ENCODE measurements at places on chromosomes 7 and 10. TPM values are rescaled to one million over a fixed set of nuclear protein-coding genes. Genes with fewer than 3 reads are reported as not detected.

DNA sequence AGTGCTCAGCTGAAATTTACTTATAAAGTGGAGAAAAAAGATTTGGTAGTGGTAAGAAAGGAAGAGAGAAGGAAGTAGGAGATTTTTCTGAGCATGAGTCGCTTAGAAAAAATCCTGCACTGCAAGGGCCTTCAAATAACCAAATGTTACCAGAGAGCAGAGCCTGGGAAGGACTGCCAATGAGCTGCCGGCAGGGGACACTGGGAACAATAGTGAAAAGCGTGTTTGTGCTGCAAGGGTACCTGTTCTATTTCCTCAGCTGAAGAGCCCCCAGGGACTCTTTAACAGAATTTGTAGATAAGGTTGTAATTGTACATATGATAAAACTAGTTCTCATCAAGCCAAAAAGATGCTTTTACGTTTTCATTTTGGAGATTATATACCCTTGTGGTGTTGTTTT is 696.3 kb upstream of the C7orf33 start:
- no peak for DNase-seq
- H3K4me3 ChIP-seq: no peak overlapping the region
- no peaks in the 10 kb centered on the region for H3K4me1 ChIP-seq
- no peaks in the 10 kb centered on the region for H3K27me3 ChIP-seq
- no peaks in the 10 kb centered on the region for H3K36me3 ChIP-seq
- H3K27ac ChIP-seq: no peak overlapping the region

DNA sequence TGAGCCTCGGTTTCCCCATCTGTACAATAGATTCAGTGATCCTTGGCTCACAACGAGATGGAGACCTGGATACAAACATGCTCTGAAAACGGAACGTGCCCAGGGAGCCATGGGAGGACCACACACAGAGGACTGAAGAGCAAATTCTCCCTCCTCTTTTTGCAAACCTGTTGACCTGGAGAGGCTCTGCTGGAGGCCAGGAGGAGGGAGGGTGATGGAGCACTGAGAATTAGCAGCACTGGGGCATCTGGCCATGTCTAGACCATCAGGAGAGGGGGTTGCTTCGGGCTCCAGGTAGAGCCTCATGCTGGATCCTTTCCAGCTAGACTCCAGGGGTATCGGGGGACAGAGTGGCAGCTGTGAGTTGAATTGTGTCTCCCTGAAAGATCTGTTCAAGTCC is 97.4 kb upstream of the GPR26 start:
- no peaks in the 10 kb centered on the region for H3K4me1 ChIP-seq
- H3K27me3 ChIP-seq: peaks cover 20% of the 10 kb centered on the region
- H3K4me3 ChIP-seq: no peak overlapping the region
- H3K27ac ChIP-seq: no peak overlapping the region

GRCh38 chr10:52394246-52394645 is 80.2 kb downstream of the DKK1 start:
- no peaks in the 10 kb centered on the region for H3K27me3 ChIP-seq
- no peak overlapping the region for H3K4me3 ChIP-seq

DNA sequence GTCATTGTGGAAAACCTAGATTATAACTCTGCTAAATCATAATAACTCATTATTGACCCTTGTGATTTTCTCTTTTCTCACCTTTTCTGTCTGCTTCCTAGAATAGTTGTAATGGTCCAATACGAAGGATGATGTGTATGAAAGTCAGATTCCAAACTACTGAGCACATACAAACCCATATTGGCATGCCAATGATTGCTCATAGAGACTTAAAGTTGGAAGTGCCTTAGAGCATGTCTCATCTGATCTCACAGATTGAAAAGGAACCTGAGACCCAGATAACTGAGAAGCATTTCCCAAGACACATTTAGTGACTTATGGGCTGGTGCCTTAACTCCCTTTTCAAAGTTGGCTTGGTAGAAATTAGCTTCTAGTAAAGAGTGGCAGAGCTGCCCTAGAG is 594.3 kb downstream of the REEP3 start:
- no peaks in the 10 kb centered on the region for H3K4me1 ChIP-seq
- no peak overlapping the region for H3K27ac ChIP-seq
- no peak for DNase-seq
- no peaks in the 10 kb centered on the region for H3K27me3 ChIP-seq

- no peaks in the 10 kb centered on the region for H3K27me3 ChIP-seq
- H3K4me1 ChIP-seq: no peaks in the 10 kb centered on the region
- no peak overlapping the region for H3K4me3 ChIP-seq
Measured at GRCh38 chr7:95229301-95229700, 95.0 kb downstream of the PON1 start.

DNA sequence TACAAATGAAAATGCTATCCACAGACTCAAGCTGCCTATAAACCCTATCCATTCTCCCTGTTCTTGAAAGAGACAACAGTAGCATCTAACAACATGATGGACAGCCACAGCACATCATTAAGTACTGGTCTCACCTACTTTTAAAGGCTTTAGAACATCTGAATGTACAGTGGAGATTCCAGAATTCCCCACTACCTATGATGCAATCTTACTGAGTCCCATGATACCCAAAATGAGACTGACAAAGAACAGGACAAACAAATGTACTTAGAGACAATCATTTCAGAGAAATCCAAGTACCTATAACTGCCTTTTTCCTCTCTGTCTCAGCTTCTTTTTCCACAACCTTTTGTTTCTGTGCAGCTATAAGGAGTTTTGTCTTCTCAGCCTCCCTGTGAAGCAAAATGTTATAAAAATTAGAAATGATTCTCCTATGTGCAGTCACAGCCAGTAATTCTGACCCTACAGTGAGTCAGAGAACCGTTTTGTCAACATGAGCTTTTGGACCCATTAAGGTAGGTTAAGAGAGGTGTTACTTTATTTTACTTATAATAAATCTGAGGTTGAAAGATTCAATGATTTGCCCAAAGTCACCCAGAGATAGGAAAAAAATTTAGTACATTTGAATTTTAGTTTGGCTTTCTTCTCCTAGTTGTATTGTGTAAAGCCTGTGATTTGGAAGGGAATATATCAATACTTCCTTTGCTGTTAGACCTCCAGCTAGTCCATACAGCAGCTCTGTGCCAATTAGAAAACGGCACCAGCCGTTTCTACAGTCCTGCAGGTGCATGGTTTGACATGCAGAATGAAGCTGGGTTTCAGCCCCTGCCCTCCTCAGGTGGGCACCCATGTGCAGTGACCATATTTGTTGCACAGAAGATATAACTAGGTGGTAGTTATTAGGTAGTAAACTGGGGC is 21.9 kb downstream of the ERLIN1 start:
- H3K27ac ChIP-seq: no peak overlapping the region
- H3K27me3 ChIP-seq: no peaks in the 10 kb centered on the region
- H3K36me3 ChIP-seq: no peaks in the 10 kb centered on the region
- H3K4me3 ChIP-seq: no peak overlapping the region
- DNase-seq: no peak

- no peaks in the 10 kb centered on the region for H3K36me3 ChIP-seq
- H3K4me3 ChIP-seq: no peak overlapping the region
- no peak overlapping the region for H3K27ac ChIP-seq
- H3K4me1 ChIP-seq: no peaks in the 10 kb centered on the region
Measured at GRCh38 chr10:101364721-101365120, 10.8 kb downstream of the BTRC start.

DNA sequence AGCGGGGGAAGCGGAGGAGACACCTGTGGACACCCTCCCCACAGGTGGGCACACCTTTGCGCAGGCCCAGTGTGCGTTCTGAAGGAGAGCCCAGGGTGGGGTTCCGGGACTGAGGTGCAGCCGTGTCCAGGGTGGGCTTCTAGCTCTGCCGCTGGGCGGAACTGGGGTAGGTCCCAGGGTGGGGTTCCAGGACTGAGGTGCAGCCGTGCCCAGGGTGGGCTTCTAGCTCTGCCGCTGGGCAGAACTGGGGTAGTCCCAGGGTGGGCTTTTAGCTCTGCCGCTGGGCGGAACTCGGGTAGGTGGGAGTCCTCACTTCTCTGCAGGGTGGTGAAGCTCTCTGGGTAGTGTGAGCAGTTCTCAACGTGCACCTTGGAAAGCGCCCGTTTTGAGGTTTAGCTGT is 78.7 kb downstream of the DNAJB6 start:
- H3K4me1 ChIP-seq: no peaks in the 10 kb centered on the region
- DNase-seq: no peak
- no peak overlapping the region for H3K27ac ChIP-seq
- H3K36me3 ChIP-seq: no peaks in the 10 kb centered on the region
- no peaks in the 10 kb centered on the region for H3K27me3 ChIP-seq

DNA sequence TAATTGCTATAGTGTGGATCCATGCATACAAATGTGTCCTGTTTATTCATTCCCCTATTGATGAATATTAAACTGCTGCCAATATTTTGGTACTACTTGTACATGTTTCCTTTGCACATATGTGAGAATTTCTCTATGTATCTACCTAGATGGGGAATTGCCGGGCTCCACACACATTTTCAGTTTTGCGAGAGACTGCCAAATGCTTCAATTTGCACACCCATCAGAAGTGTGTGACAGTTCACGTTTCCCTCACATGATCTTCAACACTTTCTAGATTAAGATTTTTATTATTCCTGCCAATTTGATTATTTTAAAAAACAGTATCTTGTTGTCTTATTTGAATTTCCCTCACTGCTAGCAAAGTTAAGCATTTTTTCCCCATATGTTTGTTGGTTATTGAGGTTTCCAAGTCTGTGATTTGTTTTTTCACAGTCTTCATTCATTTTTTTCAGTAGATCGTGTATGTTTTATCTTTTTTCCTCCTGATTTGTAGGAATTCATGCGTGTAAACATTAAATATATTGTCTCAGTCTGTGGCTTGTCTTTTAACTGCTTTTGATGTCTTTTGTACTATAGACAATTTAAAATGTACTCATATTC is 2.4 kb upstream of the KLF14 start:
- no peak for DNase-seq
- no peaks in the 10 kb centered on the region for H3K4me1 ChIP-seq
- no peak overlapping the region for H3K4me3 ChIP-seq
- peaks cover 8% of the 10 kb centered on the region for H3K27me3 ChIP-seq
- H3K27ac ChIP-seq: no peak overlapping the region

DNA sequence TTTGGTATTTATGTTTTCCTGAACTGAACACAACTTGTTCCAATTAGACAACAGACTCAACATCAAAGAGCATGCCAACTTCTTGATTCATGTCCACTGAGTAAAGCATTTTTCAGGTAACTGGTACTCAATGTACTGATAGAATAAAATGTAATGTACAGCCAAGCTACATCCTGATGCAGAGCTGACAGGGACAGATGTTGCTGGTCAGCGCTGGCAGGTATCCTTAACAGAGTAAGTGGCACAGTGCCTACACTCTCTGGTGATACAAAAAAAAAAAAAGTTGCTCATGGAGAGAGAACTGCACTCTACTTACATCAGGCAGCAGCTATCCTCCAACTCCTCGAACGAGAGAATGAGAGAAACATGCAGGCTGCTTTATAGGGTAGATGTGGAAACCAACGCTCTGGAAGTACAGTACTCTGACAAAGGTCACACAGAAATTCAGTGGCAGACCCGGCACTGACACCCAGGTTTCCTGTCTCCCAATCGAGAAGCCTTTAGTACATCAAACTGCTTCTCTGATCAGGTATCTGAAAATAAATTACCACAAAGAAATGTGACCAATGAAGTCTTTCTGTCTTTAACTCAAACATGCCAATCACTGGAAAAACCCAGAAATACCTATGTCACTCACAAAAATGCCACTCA is 4.6 kb downstream of the ITGB1 start:
- H3K27ac ChIP-seq: no peak overlapping the region
- H3K36me3 ChIP-seq: no peaks in the 10 kb centered on the region
- H3K4me3 ChIP-seq: no peak overlapping the region
- no peak for DNase-seq
- H3K4me1 ChIP-seq: peaks cover 84% of the 10 kb centered on the region

GRCh38 chr10:30705101-30705624 is 75.6 kb upstream of the LYZL2 start:
- no peak overlapping the region for H3K4me3 ChIP-seq
- no peaks in the 10 kb centered on the region for H3K36me3 ChIP-seq

- no peaks in the 10 kb centered on the region for H3K36me3 ChIP-seq
- no peak overlapping the region for H3K4me3 ChIP-seq
- no peaks in the 10 kb centered on the region for H3K27me3 ChIP-seq
- no peak overlapping the region for H3K27ac ChIP-seq
Measured at GRCh38 chr7:129771928-129772479, 160.5 kb downstream of the NRF1 start.

- H3K27me3 ChIP-seq: no peaks in the 10 kb centered on the region
- H3K36me3 ChIP-seq: no peaks in the 10 kb centered on the region
- H3K4me3 ChIP-seq: no peak overlapping the region
- no peak overlapping the region for H3K27ac ChIP-seq
- no peak for DNase-seq
Measured at GRCh38 chr7:114460021-114460420, 45.4 kb downstream of the FOXP2 start.

GRCh38 chr7:101202603-101202918 is 1.7 kb upstream of the MOGAT3 start:
- H3K27me3 ChIP-seq: peaks cover 31% of the 10 kb centered on the region
- H3K4me3 ChIP-seq: no peak overlapping the region
- no peaks in the 10 kb centered on the region for H3K36me3 ChIP-seq
- DNase-seq: no peak

GRCh38 chr7:141027043-141027442 is 12.3 kb upstream of the MRPS33 start:
- H3K36me3 ChIP-seq: no peaks in the 10 kb centered on the region
- no peak for DNase-seq
- no peak overlapping the region for H3K4me3 ChIP-seq
- H3K27ac ChIP-seq: no peak overlapping the region

DNA sequence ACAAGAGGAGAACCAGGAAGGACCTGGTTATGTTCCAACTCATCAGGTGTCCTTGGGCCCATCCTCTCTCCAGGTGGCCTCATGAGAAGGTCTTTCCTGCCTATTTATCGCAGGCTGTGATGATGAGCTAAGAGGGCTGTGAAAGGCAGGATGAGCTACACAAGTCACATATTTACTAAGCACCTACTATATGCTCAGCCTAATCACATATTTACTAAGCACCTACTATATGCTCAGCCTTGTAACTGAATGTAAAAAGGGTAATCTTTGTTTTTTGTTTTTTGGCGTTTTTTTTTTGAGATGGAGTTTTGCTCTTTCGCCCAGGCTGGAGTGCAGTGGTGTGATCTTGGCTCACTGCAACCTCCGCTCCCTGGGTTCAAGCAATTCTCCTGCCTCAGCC is 44.2 kb upstream of the NPFFR1 start:
- H3K4me1 ChIP-seq: peaks cover 7% of the 10 kb centered on the region

GRCh38 chr7:1458683-1459511 is at the start of gene MICALL2:
Gene MICALL2 (minus strand): TSS chr7:1459470. CDS start chr7:1459326, 144 bp downstream.
- H3K4me3 ChIP-seq: peak within 1 kb of the TSS; percentile 49
- peaks cover 60% of the 10 kb centered on the region for H3K4me1 ChIP-seq
- DNase-seq: peak; percentile 96
- peak within 1 kb of the TSS; percentile 84 for H3K27ac ChIP-seq
- no peaks in the 10 kb centered on the region for H3K36me3 ChIP-seq

LIPK gene
- not detected for total RNA-seq

SOSTDC1 gene
- 1.2 TPM for total RNA-seq

PPP1R3C gene
- 52.9 TPM for total RNA-seq

SLC18A3 gene
- total RNA-seq: not detected

NKX2-3 gene
- not detected for total RNA-seq

FAM24B gene
- 2.9 TPM for total RNA-seq

ZNF316 gene
- 38.7 TPM for total RNA-seq

CALHM3 gene
- total RNA-seq: not detected

All from adrenal gland (tissue), 19 donors.